Activated CD8-positive, alpha-beta memory T cell treated with anti-CD3 and anti-CD28 coated beads for 4 hours (primary cell): ENCODE measurements at places on chromosomes 12 and 14.
A peak's percentile ranks its signal among the peaks of the same experiment; 100 is the strongest.

GRCh38 chr12:39413836-39414771, 28.8 kb downstream of the KIF21A start:
- no peak for DNase-seq

GRCh38 chr12:101010896-101011295, 199.1 kb downstream of the SLC5A8 start:
- DNase-seq, result no peak

GRCh38 chr14:23694085-23694948, 58.2 kb downstream of the DHRS2 start:
- DNase-seq, result no peak

DNA sequence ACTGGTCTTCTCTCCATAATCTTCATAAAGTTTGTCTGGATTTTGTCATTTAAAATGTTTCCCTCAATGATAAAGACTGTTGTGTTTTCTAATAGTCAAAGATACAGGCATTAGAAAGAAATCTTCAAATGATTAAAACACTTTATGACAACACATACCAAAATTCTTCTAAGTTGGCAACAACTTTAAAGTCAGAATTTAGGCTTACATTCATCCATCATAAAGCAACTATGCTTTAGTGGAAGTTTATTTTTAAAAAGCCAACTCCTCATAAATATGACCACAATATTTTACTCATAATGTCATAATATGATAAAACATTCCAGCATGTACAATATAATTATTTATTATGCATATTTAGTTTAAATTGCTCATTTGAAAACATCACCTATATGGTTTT, 17.2 kb upstream of the CCER1 start:
- no peak for DNase-seq

DNA sequence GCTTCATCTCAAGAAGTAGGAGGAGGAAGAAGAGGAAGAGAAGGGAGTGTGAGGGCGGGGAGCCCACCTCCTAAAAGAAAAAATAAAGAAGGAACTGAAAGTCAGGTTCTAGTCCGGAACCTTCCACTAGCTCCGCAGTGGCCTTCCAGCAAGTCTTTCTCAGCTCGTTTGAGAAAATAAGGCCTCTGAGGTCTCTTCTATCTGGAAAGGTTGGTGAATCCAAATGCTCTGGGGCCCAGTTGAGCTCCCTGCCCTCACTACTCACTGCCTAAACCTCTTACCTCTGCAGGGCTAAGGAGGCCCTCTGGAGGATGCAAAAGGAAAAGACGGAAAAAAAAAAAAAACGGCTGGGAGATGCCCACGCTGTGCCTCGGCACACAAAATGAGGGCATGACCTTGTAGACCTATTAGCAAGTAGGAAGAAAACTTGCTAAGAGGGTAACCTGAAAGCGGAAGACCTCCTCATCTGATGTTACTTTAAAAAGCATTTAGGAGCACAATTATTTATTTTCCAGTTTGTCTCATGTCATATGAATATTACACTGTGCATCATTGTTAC, 35.9 kb downstream of the FBLN5 start:
- DNase-seq, result no peak

GRCh38 chr12:122133192-122133950, 40.6 kb downstream of the IL31 start:
- no peak for DNase-seq

- no peak for DNase-seq
Measured at GRCh38 chr12:130041983-130042812, 120.1 kb upstream of the FZD10 start.

GRCh38 chr12:124913474-124914391, 717 bp downstream of the UBC start:
- peak; percentile 91 for DNase-seq

GRCh38 chr12:103813949-103814348, 27.1 kb downstream of the NT5DC3 start:
- no peak for DNase-seq

- DNase-seq, result no peak
Measured at GRCh38 chr14:60204104-60204842, 39.1 kb upstream of the DHRS7 start.

DNA sequence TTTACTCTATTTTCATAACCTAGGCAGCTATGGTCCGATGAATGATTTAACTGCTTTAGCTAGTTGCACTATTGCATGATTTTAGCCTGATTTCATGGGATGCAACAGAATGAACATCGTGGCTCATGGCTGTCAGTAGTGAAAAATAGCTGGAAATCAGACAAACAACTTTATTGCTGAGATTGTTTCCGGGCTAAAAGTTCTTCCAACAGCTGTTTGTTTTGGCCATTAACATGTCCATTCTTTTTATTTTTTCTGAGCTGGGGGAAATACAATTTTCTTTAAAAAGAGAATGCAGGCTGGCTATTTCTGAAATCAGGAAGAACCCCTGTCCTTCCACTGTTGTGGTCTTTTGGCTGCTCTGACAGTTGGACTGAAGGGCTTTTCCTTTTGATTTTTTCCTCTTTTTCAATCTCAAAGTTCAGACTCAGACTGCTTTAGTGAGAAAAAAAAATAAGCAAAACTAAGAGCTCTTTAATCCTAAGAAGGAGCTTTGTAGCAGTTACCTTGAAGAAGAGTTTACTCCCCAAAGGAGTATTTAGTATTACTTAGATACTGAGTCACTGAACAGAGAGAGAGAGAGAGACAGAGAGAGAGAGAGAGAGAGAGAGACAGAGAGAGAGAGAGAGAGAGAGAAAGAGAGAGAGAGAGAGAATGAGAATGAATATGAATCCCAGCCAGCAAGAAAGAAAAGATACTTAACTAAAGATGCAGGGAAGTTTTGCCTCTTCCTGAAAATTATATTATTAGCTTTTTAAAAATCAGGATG, at the start of gene NAV3:
Gene NAV3, plus strand, starts transcription at position 312 of the 769 bp plus-strand sequence. CDS start 568 bp downstream, outside the sequence.
- no peak for DNase-seq

GRCh38 chr12:9344541-9344940, 136.3 kb upstream of the PZP start:
- no peak for DNase-seq

DNA sequence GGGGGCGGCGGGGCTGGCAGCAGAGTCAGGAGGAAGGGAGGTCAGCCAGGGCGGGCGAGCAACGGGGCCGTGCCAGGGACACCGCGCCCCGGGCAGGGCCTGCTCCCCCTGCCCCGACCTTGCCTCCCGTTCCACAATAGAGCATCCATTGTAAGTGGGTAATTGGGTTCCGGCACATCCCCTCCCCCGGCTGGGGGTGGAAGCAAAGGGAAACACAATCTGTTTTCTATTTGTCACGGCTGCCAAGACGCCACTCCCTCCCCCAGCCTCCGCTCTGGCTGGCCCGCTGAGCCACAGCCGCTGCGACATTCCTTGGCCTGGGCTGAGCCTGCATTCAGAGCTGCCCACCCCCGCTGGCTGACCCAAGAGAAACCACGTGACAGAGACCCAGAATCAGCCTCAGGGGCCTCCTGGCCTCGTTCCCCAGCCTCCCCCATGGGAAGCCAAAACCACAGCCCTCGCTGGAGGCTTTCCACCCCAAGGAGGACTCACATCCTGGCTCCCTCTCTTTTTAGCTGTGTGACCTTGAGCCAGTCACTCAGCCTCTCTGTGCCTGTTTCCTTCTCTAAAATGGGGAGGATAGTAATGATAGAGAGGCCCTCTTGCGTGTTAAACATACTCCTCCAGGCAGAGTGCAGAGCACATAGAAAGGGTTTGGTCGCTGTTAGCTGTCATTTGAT, 117.6 kb downstream of the SCARB1 start:
- DNase-seq, result no peak

DNA sequence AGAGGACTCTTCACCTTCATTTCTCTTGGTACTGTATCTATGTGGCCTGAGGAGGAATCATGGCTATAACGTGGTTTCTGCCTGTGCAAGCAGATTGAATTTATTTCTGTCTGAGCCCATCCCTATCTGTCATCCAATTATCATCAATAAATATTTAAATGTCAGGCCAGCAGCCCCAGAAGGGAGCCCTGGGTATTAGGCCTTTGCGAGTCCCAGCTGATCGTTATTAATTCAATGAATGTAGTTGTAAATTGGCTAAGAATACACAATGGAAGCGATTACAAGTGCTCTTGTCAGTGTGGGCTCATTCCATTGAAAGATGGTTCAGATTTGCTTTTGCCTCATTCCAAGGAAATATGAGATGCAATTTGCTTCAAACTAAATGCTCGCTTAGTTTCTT, 142.0 kb downstream of the KTN1 start:
- DNase-seq, result no peak

DNA sequence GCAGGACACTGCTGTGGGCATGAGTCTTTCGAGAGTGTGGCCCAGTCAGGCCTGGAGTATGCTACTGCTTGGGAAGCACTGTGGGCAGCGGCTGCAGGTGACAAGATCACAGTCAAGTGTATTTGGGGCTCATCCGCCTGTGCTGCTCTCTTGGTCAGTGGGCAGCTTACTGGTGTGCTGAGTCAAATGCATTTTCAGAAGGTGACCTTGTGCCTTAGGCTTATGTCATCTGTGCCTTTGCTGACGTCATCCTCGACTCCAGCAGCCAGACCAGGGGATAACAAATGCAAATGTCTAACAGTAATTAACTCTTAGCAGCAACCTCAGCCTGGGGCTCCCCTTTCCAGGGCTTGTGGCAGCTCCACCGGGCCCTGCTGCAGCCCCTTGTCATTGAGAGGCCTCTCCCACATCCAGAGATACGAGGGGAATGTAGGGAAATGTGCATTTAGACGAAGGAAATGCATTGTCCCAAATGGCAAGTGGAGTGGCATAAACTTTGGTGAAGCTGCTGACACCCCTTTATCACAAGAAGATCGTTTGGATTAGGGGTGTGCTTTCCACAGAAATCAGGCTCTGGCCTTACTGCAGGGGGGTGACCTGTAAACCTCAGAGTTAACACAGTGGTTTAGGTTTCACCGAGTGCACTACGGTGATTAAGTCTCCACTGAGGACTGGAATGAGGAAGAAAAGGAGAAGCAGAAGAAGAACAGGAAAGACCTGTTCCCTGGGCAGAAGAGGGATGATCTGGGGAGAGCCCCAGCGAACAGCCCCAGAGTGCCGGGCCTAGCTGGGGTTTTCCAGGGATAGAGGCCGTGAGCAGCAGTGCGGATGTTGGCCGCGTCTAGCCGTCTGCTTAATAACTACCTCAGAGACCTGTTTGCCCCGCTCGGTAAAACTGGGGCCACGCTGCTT, 39.7 kb downstream of the PSMA6 start:
- DNase-seq, result no peak

DNA sequence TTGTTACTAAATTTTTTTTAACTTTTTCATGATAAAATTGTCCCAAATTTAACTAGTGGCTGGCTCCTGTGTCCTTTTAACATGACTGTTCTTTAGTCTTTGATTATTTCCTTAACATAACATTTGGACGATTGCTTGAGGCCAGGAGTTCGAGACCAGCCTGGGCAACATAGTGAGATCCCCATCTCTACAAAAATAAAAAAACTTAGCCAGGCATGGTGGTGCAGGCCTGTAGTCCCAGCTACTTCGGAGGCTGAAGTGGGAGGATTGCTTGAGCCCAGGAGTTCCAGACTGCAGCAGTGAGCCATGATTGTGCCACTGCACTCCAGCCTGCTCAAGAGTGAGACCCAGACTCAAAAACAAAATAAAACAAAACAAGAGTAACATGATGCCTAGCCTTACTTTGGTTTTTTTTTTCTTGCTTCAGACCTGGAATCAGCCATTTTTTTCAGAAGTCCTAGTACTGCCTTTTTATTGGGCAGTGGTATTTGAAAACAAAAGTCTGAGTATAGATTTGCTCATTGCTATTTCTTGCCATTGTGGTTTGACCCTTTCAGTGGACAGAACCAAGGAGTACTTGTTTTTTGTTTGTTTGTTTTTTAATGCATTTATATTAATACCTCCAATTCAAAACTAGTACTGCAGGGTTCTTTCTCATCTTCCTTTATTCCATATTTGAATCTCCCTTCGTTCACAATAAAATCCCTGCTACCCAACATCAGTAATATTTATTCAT, 4.8 kb downstream of the TOGARAM1 start:
- no peak for DNase-seq

DNA sequence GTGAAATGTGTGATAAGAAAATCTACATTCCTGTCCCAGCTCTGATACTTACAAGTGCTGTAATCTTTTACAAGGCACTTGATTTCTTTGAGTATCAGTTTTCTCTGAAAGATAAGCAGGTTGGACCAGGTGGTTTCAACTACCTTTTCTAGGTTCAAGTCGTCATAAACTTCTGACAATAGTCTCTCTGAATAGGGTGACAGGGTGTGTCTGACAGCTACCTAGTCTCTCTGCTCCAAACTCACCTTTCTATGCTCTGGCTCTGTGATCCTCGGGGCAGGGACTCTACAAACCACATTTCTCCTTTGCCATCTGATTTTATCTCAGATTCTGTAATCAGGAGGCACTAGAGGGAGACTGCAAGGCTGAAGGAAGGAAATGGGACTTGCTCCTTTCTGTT, 137.7 kb upstream of the SYT1 start:
- DNase-seq, result no peak

DNA sequence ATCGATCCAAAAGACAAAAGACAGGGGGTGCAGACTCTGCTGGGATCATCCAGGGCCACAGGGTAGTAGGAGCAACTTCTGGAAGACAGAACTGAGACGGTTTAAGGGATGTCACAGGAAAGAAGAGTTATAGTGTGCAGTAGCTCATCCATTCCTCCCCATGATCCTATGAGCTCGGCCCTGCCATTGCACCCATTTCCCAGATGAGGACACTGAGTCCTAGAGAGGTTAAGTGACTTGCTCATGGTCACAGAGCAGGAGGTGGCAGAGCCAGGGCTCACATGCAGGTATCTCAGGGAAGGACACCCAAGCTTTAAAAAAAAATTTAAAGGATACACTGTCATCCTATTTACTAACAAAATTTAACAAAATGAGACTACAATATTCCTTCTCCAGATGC, 86.1 kb upstream of the FZD10 start:
- no peak for DNase-seq

- no peak for DNase-seq
Measured at GRCh38 chr12:60832290-60832689, 1236.5 kb downstream of the SLC16A7 start.

DNA sequence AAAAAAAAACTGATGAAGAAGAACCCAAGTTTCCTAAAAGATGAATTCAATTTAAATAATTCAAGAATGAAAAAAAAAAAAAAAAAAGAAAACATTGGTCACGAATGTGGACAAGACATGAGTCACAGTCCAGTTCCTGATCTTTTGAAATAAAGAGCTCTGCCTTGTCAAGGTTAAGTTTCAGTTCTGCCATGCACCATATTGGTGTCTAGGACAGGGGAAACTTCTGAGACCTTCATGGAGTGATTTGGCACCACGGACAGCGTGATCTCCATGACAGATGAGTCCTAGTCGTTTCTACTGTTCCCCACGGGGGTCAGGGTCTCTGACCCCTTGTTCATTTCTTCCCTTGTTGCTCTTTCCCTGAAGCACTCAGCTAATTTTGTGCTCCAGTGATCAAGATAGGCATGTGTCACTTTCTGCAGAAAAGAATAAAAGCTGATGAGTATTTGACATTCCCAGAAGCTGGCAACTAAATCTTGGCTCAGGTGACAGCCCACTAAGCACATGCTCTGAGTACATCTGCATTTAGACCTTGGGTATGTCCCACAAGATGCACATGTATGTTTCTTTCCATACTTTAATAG, 1159.7 kb downstream of the BCL11B start:
- no peak for DNase-seq

GRCh38 chr14:96745500-96746051, 51.6 kb upstream of the VRK1 start:
- no peak for DNase-seq

- DNase-seq, result no peak
Measured at GRCh38 chr12:14307004-14307403, 58.5 kb upstream of the ATF7IP start.

- DNase-seq, result no peak
Measured at GRCh38 chr12:106137530-106138356, 1.0 kb downstream of the NUAK1 start.
